Left cardiac atrium (tissue), 4 donors: ENCODE measurements at places on chromosomes 16 and 17.

DNA sequence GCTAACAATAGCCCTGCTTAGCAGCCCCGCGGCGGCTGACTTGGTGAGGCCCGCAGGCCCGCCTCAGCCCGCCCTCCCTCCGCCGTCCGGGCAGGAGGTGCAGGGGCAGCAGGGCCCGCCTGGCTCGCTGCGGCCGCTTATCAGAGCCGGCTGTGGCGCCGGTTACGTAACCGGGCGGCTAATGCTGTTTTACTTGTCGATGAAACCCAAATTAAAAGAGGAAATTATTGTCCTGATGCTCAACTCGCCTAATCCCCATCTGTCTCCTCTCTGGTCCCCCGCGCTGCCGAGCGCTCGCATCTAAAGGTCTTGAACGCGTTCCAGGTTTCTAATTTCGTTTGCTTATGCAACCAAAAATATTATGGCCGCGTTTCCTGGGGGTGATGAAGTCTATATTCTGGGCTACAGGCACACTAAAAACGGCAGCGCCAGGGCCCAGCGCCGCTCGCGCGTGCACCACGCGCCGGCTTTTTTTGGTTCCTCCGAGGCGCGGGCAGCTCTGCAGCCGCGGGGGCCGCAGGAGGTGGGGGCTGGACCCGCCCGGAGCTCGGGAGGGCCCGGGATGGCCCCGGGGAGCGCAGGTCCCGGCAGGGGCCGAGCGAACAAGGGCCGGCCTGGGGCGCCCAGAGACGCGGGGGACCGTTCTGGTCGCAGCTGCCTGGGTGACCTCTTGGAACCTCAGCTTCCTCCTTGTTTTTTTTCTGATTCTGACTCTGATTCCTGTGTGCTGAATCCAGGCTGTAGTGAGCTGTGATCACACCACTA lies 65.2 kb upstream of the TOB1 start:
- peak; percentile 91 for DNase-seq

- DNase-seq: no peak
Measured at GRCh38 chr17:27547301-27547683, 83.7 kb upstream of the LGALS9 start.

- peak; percentile 1 for DNase-seq
Measured at GRCh38 chr16:57137043-57137442, 44.7 kb downstream of the CPNE2 start.

DNA sequence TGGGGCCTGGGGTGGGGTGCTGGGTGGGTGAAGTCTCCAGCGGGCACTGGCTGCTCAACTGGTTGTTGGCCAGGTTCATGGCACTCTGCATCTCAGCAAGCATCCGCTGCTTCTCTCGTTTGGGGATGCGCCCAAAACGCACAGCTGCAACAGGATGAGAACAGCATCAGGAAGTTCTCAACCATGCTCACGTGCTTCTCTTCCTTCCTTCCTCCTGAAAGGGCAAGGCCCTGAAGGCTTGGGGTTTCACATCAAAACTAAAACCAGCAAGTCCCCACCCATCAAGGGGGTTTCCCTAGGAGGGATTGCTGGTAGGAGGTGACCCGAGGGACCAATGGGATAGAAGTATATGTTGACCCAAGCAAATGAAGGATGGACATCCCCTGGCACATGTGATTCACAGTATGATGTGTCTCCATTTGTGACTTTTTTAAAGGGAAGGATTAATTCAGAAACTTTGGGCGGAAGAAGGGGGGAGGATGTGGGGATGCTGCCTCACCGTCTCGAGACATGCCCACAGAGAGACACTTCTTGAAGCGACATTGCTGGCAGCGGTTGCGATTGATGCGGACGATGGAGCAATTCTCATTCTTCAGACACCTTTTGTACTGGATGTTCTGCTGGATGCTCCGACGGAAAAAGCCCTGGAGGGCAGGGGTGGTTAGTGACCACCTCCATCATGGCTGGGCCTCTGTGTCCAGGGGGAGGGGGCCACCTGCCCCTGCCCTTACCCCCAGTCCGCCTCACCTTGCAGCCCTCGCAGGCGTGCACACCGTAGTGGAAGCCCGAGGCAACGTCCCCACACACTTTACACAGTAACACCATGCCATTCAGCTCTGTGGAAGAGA lies 4.2 kb downstream of the NR1D1 start:
- DNase-seq: peak; percentile 66

- no peak for DNase-seq
Measured at GRCh38 chr17:37505333-37505732, 15.6 kb downstream of the DUSP14 start.

GRCh38 chr17:56222255-56222654 lies 69.0 kb downstream of the ANKFN1 start:
- DNase-seq: no peak

- no peak for DNase-seq
Measured at GRCh38 chr17:44115585-44116415, 7.6 kb downstream of the HDAC5 start.

DNA sequence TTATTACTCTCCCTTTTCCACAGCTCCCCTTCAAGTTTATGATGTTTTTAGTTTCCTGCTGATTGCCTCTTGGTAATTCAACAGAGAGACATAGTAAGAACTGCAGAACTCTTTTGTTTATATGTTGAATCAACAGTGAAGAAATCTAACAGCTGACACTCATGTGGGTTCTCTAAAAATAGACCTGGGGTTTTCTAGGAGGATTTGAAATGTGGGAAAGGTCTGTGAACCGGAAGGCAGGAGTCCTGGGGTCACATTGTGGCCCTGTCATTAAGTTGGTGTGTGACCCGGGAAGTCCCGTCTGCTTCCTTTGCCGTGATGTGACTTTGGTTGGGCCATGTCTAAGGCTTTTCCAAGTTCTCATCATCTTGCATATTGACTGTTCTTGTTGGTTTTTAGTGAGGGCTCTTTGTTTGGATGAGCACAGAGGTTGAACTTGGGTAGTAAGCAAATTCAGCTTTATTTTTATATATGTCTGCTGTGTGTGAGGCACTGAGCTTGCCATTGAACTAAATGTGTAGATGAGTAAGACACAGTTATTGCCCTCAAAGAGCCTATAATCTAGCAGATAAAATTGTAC lies 48.5 kb upstream of the HS3ST3A1 start:
- no peak for DNase-seq
